ENCODE measurements at places on chromosomes 7 and 10. TPM values are rescaled to one million over a fixed set of nuclear protein-coding genes. Genes with fewer than 3 reads are reported as not detected.

DNA sequence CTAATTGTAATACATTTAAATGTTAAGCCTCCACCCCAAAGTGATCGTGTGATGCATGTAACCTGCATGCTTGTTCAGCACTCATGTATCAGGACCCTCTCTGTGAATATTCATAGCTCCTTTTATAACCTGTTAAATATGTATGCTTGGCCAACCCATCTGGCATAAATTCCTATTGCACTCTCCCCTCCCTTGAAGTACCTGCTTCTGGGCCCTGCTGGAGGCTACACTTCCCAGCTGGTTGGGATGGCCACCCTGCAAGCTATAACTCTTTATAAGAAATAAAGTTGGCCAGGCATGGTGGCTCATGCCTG lies 149.7 kb downstream of the SH2D4B start:
- DNase-seq = no peak

Gene GSTK1
- 151 TPM for total RNA-seq

Gene RGR
- not detected for total RNA-seq

Gene ZNF786
- total RNA-seq = 6.9 TPM

DNA sequence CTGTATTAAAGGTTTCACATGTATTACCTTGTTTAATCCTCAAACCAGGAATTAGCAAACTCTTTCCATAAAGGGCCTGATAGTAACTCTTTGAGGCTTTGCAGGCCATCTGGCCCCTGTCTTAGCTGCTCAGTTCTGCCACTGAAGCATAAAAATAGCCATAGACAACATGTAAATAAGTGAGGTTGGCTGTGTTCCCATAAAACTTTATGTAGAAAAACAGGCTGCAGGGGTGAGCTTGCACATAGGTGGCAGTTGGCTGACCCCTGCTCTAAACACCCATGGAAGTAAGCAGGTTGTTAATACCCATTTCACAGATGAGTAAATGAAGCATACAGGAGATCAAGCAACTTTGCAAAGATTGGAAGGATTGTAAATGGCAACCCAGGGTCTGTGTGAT lies 1279.2 kb upstream of the AUTS2 start:
- DNase-seq = no peak

- no peak for DNase-seq
Measured at GRCh38 chr7:41855798-41856197, 152.9 kb upstream of the INHBA start.

Measured in left lung (tissue), 14 donors.